Esophagus squamous epithelium (tissue), 5 donors: ENCODE measurements at places on chromosomes 2 and 18.

DNA sequence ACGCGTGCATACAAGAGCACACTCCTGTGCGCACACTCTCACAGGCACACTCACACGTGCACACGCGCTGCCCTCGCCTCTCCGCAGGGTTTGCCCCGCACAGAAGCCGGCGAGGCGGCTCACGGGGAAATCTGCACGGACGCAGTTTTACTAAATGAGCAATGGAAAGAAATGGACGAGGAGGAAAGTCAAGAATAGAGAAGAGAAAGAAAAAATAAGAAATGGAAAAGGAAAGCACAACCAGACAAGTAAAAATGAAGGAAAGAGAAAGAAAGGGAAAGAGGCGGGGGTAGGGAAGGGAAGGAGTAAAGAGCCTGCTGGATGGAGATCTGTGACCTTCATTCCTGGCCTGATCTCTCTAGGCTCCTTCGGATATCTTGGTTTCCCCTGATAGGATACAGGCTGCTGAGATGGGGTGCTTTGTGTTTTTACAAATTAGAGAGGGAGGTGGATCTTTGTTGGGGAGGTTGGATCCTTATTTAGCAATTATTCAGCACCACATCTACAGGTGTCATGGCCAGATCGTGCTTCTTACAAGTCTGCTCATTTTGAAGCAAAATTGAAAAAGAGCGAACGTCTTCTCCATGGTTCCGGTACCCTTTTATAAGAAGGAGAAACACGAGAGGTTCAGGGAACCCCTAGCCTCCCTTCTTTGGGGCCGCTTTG is 693 bp upstream of the LRP2 start:
- DNase-seq: no peak

DNA sequence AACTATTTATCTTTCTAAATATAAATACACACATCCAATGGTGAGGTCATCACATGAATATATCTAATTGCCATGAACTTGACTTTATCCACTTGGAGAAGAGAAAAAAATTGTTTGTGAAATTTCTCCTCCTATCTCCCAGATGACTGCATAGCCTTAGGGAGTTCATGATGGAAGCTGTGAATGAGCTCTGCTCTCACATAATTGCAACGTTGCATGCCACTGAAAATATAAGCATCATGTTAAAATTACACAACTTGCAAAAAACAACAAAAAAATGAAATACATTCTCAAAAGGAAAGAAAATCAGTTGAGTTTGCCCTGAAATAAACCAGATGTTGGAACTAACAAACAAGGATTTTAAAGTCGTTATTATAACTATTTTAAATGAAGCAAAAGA is 50.6 kb upstream of the OSR1 start:
- DNase-seq: no peak

DNA sequence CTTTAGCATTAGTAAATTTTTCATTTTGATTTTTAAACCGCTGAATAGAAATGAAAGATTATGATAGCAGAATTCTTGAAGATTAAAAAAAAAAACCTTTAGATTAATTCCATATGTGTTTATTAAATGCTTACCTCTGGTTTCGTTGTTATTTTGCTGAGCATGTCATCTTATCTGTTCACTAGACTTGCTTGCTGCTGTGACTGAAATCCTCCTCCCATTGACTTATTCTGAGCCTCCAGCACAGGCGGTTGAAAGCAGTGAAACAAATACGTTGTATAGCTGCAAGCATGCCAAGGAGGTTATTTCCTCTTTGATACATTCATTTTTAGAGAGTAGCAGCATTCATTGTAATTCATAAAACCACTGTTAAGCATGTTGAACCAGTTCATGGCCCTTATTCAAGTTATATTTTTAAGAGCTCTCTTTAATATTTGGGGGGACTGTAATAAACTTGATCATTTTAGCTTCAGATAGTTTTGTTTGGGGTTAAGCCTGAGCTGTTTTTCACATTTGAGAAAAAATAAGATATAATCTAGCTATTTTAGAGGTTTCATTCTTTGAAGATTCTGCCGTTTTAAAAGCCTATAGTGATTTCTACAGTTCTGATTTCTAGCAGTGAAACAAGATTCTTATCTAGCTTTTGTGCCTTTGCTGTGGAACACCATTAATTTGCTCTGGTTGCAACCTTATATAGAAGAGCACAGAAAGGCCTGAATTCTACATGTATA is at the start of gene HTR2B:
HTR2B (minus strand) TSS at position 205 of the 731 bp plus-strand sequence. CDS start 1,278 bp downstream, outside the sequence.
- no peak for DNase-seq

DNA sequence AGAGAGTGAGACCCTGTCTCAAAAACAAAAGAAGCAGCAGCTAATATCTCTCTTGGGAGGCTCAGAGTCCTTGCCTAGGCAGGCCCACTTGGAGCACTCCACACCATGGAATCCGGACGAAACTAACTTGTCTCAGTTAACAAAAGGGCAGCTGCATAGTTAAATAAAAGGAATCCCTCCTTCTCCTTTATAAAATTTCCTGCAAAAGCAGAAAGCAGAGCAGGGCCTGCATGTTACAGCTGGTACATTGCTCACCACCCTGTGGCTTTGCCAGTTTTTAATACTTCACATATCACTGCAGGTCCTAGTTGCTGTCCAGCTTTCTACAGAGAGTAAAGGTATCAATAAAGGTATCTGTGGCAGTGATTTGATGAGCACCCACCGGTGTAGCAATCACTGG is 93.6 kb downstream of the ASAP2 start:
- no peak for DNase-seq

DNA sequence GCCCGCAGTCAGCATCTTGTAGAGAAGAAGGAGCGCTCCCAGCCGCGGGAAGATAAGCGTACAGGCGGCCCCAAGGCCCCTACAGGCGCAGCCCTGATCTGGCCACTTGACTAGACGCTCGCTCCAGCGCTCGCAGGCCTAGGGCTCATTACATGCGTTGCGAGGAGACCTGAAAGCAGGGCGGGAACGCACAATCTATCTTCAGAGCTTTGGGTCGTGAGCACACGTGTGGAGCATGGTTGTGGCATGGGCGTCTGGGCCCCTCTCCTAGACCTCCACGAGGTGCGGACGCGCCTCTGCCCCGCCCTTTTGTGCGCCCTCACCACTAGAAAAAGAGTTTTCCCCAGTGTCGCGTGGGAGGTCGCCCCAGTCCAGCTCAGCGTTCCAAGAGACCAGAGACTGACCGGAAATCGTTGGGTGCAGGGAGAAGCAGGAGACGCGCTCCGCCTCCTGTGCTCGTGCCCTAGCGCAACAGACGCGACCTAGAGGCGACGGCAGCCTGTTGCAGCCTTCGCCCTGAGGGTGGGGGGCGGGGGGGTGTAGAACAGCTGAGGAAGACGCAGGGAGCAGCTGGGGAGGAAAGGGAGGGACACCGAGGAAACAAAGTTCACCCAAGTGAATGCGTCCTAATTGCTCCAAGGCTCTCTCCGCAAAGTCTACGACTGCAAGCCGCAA is 12.6 kb downstream of the NR4A2 start:
- DNase-seq: no peak

DNA sequence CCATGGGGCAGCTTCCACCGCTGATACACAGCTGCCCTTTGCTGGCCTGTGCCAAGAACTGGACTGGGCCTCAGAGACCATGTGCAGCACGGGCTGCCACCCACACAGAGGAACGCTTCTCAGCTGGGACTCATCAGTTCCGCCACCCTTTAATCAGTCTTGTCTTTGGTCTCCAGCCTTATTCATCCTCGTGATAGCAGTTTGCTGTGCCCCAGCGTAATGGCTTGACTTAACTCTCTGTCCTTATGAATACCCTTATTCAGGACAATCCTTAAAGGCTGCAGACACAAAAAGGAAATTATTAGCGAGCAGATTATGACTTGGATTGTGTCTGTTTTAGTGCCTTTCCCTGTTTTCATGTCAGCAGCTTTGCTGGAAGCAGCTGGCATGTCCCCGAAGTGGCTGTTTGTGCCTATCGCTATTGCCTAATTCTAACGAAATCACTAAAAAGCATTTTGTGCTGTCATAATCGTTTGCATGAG is 108.9 kb upstream of the DAPL1 start:
- DNase-seq: no peak

DNA sequence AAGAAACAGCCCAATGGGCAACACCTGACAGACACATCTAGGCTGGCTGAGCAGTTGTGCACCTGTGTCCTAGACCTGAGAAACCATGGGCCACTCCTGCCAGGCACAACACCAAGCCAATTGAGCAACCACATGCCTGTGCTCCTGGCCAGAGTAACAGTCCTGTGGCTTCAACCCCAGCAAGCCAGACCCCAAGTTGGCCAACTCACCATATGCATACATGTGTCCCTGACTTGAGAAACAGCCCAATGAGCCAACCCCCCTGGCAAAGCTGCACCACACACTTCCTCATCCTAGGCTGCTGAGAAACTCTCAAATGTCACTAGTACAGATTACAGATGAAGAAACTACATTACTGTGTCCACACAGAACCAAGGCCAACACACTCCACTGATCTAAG is 36.6 kb downstream of the USP34 start:
- no peak for DNase-seq

GRCh38 chr18:79583984-79584401 is 95.6 kb upstream of the CTDP1 start:
- no peak for DNase-seq
